ENCODE measurements at places on chromosomes 3 and 15.

DNA sequence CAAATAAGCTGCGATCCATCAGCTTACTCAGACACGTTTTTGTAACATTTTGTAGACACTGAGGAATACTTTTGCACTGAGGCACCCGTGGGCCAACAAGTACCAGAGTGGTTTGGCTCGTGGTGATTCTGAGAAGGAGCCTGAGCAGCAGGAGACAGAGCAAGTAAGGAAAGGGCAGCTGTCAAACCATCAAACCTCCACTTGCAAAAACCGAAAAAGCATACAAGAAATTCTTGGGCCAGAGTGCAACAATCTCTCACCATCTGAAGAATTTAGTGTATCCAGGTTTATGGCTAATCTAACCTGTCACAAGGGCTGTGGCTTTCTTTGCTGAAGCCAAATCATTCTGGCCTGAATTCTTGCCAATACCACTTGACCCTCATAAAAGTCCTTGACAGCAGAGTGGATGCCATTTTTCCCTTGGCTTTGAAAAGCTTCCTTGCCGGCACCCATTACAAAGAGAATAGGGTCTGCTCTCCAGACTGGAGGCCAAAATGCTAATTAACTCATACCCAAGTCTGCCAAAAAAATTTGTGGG is 56.7 kb downstream of the MYO1E start:
- no peak for DNase-seq

DNA sequence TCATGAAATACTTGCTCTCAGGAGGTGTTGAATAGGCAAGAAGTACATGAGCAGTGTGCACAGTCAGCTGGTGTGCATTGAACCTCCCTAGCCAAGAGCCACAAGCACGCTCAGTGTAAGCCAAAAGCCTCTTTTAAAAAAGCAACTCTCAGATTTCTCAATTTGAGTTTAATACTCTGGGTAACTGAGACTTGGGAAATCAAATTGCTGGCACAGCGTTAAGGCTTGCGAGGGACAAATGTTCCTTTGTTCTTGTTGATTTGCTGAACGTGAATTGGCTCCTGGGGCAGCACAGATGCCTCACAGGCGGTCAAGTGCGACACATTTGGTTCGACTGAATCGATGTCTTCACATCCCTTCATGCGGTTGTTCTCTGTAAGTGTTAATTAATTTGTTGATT is at the start of gene FAM240A:
Gene FAM240A, plus strand, starts transcription at position 202 of the 400 bp plus-strand sequence. Its CDS starts 159 bp downstream, at position 361.
- DNase-seq, result no peak

- no peak for DNase-seq
Observed at GRCh38 chr3:57160076-57160764, 4.9 kb downstream of the IL17RD start.

GRCh38 chr3:87792198-87792533 is 266.6 kb downstream of the CGGBP1 start:
- DNase-seq, result no peak

GRCh38 chr15:77985031-77985930 is 92.2 kb downstream of the TBC1D2B start:
- DNase-seq, result no peak

DNA sequence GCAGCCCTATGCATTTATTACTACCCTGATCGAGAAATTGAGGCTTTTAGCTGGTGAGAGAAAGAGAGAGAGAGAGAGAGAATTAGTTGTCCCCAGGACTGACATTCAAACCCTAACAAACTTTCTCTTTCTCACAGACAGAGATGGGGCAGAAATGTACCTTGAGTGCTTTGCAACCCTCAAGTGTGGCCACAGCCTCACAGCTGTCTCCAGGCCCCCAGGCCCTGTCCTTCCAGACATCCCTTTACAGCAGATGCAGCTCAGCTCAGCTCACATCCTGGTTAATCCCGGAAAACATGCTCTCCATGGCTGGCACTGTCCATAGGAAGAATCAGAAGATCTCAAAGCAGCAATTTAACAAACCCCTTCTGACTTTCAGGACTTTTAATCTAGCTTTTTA is 67.6 kb downstream of the DCLK3 start:
- DNase-seq, result no peak

GRCh38 chr15:95567686-95568085 is 762.8 kb upstream of the NR2F2 start:
- no peak for DNase-seq

- DNase-seq, result no peak
Observed at GRCh38 chr3:9795207-9795606, 2.3 kb downstream of the ARPC4 start.

GRCh38 chr3:31952205-31952604 is 28.9 kb downstream of the OSBPL10 start:
- DNase-seq, result no peak

DNA sequence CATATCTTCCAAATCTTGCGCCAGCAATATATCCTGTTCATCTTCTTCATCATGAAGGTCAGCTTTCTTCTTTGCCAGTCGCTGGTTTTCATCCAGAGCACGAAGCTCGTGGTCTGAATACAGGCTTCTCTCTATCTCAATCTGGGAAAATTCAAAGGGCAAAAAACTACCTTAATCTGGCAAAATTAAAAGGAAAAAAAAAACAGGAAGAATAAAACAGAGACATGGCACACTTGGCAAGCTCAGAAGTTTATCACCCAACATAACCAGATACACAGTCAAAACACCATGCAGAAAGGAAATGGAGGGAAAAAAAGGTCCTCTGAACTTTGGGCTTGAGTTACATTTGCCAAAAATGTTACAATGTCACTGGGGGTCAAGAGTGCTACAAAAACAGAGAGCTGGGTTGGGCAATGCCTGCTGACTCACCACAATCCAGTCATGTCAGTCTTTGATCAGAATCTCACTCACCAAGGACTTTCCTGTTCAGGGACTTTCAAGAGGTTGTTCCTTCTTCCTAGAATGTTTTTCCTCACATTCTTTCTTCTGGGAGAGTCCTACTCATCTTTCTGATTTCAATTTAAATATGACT is 1.5 kb downstream of the MRPL46 start:
- DNase-seq, result no peak

- no peak for DNase-seq
Observed at GRCh38 chr3:44762690-44763089, 1.1 kb downstream of the KIF15 start.

DNA sequence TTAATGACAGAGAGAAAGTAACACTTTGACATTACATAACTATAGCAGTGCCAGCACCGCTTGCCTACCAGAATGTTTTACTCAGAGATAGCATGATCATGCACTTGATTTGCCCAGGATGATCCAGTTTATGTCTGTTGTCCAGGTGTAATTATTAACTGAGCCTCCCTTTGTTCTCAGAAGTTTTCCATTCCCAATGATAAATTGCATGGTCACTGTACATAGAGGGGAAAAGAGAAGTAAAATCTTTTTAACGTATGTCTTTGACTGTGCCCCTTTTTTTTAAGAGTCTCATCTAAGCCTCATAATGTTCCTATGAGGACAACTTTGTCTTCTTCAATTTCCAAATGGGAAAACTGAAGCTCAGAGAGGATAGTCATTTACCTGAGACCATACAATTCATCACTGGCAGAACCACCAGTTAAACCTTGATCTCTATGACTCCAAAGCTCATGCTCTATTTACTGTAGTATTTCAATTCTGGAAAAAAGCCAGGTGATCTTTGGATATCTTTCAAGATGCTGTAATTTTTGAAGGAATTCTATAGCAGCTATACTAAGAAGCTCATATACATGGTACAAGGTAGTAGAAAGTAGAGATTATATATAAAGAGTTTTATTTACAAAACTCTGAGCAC is 25.1 kb downstream of the C3orf85 start:
- no peak for DNase-seq

- DNase-seq, result no peak
Observed at GRCh38 chr15:99481113-99481950, 84.5 kb upstream of the MEF2A start.

DNA sequence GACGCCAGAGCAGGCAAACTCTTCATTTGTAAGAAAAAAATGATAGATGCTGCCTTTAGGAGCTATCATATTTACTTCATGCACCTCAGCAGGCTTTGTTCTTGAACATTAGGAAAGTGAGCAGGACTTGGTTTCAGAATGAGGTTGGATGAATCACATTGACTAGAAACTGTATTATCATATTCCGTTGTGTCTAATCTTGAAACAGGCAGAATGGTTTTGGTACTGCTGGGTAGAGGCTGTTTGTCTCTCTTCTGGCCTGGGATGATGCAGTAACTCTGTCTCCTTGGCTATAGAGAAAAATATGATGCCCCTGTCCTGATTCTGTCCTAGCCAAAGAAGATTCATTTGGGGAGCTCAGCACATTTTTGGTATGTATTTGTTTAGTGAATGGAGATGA is 344.2 kb upstream of the GRM7 start:
- DNase-seq, result no peak

GRCh38 chr15:80233581-80233980 is 18.4 kb downstream of the CTXND1 start:
- DNase-seq, result no peak

GRCh38 chr3:69712933-69713332 is 26.3 kb upstream of the MITF start:
- DNase-seq, result no peak

GRCh38 chr15:38894243-38894948 is 329.8 kb upstream of the RASGRP1 start:
- DNase-seq, result no peak

GRCh38 chr15:100670505-100671021 is 68.2 kb downstream of the ASB7 start:
- DNase-seq, result no peak

- no peak for DNase-seq
Observed at GRCh38 chr15:51736751-51737521, 519 bp downstream of the LYSMD2 start.

GRCh38 chr3:157390713-157391515 is 45.7 kb upstream of the PTX3 start:
- DNase-seq, result no peak

- DNase-seq, result no peak
Observed at GRCh38 chr15:66644000-66644787, 57.8 kb upstream of the SMAD6 start.

DNA sequence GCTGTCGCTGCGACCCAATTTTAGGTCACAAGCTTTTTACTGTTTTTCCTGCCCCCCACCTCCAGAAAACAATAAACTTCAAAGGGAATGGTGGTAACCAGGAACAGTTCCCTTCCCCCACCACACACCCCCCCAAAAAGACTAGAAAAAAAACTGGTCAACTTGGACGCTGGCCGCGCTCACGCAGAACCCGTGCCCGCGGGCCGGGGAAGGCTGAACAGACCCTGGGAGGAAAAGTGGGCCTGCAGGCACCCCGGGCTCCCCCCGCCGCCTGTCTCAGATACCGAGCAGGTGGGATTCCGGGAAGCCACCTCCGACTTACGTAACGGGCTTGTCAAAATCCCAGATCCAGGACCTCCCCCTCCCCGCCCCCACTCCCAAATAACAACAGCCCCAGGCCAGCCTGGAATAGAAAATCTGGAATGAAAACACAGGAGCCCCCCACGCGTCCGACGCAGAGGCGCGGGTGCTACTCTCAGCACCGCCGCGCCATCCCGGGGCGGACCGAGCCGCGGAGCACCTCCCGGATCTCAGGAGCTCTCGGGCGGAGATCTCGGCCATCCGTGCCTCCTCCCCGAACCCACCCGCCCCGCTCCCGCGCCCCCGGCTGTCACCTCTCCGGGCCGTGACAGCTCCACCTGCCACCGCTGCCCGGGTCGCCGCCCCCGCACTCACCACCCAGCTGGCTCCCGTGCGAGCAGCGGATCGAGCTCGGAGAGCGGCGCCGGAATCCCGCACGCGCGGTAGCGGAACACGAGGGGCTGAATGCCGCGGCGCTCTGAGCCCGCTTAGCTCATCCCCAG is 557 bp downstream of the DENND4A start:
- peak; percentile 21 for DNase-seq

- no peak for DNase-seq
Observed at GRCh38 chr15:87877114-87877810, 379.3 kb downstream of the NTRK3 start.

- DNase-seq, result no peak
Observed at GRCh38 chr3:13046569-13047274, 26.5 kb downstream of the IQSEC1 start.

GRCh38 chr15:98650417-98651035 is 2.2 kb downstream of the IGF1R start:
- DNase-seq, result no peak

GRCh38 chr3:18035641-18036449 is 293.4 kb upstream of the TBC1D5 start:
- DNase-seq, result no peak

- DNase-seq, result no peak
Observed at GRCh38 chr15:100899601-100900000, 19.6 kb upstream of the LRRK1 start.

- no peak for DNase-seq
Observed at GRCh38 chr15:58585693-58586443, 154.1 kb downstream of the LIPC start.

DNA sequence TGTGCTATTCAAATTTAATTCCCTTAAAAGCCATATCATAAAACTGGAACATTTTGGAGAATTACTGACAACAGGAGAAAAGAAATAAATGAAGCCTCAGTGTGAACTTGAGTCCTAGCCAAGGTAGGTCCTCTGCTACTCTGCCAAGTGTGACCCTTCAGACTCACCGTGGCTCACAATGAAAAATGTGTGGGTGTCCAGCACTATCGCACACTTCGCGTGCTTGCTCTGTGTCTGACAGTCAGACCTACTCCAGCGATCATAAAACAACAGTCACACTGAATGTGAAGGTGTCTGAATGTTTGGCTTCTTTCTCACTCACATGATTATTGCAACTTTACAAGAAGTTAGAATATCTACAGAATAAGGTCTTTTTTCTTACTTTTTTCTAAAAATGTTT is 65.8 kb upstream of the TRA2B start:
- no peak for DNase-seq

- DNase-seq, result no peak
Observed at GRCh38 chr3:48244461-48244860, 3.6 kb downstream of the ZNF589 start.

DNA sequence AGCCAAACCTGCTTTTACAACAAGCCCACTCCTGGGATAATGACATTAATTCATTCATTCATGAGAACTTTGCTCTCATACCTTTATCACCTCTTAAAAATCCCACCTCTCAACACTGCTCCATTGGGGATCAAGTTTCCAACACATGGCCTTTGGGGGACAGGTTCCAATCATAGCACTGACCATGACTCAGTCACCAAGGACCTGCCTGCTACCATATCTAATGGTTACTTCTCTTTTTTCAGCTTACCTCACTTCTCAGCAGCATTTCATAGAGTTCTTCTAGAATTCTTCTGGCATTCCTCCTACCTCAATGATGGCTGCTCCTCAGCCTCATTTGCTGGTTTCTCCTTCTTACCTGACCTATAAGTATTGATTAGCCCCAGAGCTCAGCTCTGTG is 36.9 kb upstream of the RYK start:
- no peak for DNase-seq

- no peak for DNase-seq
Observed at GRCh38 chr15:68301301-68301700, 23.8 kb downstream of the FEM1B start.

DNA sequence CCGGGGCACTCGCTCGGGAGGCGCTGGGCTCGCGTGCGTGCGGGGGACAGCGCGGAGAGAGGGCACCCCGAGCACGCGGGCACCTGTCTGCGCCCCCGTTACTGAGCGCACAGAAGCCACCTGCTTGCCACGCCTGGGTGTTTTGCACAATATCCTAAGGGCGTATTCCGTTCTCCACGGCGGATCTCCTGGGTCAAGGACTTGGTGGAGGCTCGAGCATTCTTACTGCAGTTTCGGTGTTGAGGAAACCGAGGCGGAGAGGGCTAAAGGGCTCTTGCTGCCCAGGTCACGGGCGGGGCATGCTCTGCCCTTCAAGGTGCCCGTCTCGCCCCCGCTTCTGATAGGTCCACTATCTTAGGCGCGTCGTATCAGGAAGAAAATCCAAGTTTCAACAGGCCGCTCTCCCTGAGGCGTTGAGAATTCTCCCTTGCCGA is 526 bp downstream of the GPD1L start:
- no peak for DNase-seq
